ENCODE measurements at places on chromosomes 11 and 22.
A peak's percentile ranks its signal among the peaks of the same experiment; 100 is the strongest.

DNA sequence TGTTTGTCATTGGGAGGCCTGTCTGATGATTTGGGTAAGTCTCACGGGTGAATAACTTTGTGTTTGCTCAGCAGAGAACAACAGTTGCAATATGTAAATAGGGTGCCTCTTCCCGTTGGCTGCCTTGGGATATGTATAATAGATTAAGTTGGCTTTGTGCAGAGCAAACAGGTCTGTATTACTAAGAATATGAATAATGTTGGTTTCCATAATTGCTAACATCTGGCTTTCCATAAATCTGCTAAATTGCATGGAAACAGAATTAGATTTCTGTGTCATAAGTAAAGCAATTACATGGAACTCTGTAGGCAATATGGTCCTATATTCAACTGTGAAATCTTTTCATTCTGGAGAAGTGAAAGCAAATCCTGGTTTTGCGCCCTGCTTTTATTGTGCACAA is 636.0 kb upstream of the ANO5 start:
- DNase-seq = no peak

DNA sequence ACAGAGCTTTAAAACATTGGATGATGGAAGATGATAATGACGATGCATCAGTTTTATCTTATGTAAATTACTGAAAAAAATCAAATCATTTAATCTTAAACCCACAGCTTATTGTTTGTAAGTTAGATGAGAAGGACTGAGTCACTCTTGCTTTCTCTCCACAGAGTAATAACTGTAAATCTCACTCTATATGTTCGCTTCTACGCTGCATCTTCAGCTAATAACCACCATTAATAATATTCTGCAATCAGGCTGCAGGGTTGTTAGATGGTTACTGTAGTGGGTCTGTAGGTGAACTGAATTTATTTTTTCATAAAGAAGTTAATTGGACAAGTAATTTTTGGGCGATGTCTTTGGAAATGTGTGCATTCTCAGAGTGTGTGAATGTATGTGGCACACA is 260.0 kb downstream of the FAT3 start:
- DNase-seq = no peak

DNA sequence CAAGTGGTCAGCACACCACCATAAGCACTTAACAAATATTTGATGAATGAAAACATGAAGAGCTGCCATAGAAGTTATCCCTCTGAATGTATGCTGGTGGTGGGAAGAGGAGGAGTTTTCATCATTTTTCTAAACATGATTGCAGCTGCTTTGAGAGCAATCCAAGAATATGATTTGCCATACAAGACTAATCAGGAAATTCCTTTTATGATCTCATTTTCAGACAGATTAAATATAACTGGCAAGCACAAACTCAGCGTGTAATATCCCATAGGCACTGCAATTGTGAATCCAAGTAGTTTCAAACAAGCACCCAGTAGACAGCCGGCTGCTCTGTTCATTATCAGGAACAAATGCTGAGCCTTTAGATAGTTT is 505.7 kb upstream of the LUZP2 start:
- no peak for DNase-seq

DNA sequence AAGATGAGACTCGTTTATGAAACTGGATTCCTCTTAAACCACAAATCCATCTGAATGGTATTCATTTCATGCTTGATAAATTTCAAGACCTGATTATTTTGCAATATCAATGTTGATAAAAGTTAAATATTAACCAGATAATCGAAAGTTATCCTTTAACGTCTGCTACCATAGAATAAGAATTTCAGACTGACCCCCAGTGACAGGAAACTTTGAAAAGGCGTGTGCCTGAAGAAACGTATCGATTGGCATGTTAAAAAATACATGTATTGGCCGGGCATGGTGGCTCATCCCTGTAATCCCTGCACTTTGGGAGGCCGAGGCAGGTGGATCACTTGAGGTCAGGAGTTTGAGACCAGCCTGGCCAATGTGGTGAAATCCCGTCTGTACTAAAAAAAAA is 13.9 kb downstream of the SCGB1A1 start:
- DNase-seq = no peak

DNA sequence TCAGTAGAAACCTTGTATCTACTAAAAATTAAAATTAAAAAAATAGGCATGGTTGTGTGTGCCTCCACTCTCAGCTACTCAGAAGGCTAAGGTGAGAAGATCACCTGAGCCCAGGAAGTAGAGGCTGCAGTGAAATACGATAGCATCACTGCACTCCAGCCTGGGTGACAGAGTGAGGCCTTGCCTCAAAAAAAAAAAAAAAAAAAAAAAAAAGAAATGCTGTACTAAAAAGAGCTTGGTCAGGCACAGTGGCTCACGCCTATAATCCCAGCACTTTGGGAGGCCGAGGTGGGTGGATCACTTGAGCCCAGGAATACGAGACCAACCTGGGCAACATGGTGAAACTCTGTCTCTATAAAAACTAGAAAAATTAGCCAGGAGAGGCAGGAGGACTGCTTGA is 36.5 kb downstream of the SBF2 start:
- no peak for DNase-seq

GRCh38 chr11:42234451-42234951 is 775.0 kb upstream of the LRRC4C start:
- no peak for DNase-seq

GRCh38 chr11:7251836-7252682 is at the start of gene SYT9:
TSS of gene SYT9 (plus strand) at chr11:7251904. CDS start at chr11:7252187, 283 bp downstream.
- peak; percentile 33 for DNase-seq

- no peak for DNase-seq
Observed at GRCh38 chr22:27662359-27663301, 138.9 kb downstream of the MN1 start.

- peak; percentile 29 for DNase-seq
Observed at GRCh38 chr11:121311373-121311772, 18.8 kb downstream of the SC5D start.

- DNase-seq = no peak
Observed at GRCh38 chr11:85626496-85626895, 648 bp downstream of the DLG2 start.

DNA sequence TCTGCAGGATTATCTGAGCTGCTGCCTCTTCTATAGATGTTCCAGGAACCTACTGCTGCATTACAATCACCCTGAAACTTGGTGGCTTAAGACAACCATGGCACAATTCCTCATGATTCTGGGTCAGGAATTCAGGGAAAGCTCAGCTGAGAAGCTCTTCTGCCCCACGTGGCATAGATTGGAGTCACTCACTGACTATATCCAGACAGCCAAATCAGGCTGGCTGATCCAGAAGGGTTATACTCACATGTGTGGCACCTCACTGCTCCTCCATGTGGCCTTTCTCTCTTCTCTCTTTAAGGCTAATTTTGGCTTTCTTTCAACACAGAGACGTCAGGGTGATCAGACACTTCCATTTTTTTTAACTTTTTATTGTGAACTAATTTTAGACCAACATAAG is 125.5 kb downstream of the BBOX1 start:
- no peak for DNase-seq

DNA sequence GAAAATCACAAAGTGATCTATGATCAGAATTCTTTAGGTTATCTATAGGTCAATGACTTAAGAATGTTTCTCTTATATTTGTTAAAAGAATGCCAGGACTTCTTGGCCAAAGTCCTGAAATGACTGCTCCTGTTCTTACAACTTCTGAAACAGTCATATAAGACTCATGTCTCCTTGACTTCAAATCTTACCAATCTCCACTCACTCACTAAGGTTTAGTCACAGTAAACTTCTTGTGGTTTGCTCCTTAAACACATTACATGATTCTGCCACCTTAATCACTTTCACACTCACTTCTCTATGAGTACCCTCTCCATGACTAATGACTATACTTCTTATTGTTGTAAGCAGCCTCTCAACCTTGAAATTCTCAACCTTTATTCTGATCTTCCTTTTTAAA is 648.7 kb upstream of the CCDC179 start:
- DNase-seq = no peak

DNA sequence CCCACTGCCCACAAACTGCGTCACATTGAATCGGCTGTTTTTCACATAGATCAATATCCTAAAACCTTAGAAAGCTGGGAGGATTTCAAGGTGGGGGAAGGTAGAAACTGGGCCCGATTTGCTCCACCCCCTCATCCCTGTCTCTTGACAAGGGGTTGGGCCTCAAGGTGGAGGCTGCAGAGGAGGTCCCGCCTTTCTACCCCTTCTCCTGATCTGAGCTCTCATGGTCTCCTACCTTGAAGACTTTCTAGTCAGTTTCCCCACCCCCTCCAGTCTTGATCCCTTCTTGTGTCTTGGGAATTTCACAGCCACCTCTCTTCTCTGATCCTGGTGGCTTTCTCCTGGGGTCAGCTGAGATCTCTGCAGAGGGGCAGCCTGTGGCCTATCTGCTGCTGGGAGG is 4.5 kb upstream of the STARD10 start:
- DNase-seq = no peak

GRCh38 chr11:58771458-58771855 is 39.7 kb upstream of the GLYAT start:
- DNase-seq = no peak

DNA sequence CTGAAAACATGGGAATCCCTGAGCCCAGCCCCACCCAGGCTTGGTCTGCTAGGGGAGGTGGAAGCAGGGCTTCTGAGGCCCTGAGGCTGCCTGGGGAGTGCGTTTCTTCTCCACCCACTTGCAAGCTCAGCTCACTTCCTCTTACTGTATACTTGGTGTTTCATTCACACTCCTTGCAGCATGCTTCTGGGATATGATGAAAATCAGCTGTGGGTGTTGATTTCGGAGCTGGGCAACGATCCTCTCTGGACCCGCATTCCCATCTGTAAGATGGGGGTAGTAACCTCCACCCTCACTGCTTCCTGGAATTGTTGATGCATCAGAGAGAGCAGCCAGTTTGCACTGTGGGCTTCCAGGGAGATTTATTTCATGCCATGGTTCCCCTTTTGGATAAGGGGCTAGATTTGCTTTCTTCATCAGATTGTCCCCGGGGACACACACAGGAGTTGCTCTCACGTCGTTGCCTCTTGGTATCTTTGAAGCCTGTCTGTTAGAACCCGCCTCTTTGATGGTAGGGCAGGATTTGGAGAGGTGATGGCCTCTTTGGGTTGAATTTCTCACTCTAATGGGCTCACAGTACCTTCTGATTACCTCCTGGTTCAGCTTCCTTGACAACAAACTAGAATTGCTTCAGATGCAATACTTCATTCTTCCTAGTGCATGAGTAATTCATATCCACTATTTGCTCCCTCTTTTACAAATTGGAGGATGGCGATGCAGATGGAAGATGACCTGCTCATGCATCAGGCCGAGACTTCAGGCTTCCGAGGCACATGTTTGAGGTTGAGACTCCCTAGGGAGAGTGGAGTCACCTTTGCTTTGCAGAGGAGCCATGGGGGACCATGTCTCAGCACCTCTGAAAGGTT is 40.4 kb downstream of the BCR start:
- peak; percentile 12 for DNase-seq

DNA sequence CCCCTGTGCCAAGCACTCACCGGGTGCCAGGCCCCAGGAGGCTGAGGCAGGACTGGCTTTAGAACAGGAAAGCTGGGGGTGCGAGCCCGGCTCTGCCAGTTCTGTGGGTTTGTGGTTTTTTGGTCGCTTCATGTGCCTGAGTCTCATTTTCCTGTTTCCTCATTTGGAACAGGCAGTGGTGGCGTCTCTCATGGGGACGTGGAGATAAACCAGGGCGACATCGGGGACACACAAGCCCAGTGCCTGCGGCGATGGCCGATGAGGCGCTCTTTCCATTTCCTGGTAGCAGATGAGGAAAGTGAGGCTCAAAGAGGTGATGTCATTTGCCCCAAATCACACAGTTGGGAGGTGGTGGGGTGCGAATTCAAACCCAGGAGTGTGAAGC is 20.8 kb upstream of the CHKA start:
- peak; percentile 70 for DNase-seq

DNA sequence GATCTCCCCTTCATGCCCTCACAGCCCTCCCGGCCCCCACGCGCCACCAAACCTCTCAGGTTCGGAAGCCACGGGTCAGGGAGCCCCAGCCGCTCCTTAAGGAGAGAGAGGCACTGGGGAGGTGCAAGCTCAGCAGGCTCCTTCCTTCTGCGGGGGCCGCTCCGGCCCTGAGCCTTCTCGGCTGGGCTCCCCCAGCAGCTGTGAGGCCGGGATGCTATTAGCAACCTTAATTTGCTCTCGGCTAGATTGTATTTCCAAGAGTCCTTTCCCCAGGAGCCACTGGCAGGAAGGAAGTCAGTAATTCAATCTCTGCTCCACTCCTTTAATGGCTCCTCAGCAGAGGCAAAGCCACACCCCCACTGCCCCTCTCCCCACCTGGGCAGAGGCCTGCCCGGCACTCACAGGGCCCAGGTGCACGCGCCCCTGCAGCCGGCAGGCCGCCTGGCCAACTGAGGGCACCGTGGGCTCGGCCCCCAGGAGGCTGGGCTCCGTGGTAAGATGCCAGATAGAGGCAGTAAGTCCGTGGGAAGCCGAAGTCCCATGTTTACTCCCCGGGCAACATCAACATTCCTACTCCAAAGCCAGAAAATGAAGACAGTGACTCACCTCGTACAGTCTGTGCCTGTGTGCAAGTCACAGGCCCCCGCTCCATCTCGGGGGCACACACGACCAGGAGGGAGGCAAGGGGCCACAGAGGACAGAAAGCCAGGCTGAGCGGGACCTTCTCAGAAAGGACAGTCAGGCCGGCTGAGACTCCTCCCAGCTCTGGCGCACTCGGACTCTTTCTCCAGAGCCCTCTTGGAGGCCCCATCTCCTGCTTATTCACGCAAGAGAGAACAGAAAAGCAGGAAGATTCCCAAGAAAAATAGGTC is 5.2 kb downstream of the IGSF9B start:
- no peak for DNase-seq

DNA sequence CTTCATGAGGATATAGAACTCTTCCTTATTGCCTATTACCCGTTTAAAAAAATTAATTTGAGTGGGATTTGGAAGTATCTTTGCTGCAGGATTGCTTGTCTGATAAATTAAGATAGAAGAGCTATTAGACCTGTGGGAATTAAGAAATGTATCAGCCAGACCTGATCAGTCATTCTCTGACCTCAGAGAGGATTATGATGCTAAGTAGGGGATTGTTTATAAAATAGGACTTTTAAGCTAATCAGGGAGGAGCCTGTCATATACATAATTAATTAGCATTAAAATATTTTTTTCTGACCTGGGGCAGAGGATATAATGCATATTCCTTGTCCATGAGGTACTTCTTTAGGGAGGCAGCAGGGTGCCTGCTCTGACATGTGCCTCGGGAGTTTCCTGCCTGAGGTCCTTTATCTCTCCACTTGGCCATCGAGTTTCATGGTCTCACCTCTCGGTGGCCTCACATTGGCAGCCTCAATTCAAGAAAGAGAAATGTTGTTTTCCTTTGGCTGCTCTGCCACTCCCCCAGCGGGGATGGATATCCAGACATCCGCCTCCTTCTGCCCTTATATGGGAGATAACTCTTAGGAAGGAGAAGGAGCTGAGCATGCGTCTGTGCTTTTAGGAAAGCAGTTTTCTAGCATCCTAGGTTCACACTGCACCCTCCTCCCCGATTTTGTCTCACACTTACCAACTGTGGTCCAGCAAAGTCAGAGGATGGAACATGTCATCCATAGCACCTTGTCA is 41.1 kb downstream of the DIXDC1 start:
- no peak for DNase-seq

GRCh38 chr11:75547617-75548058 is 14.4 kb upstream of the SERPINH1 start:
- no peak for DNase-seq

All from T-helper 2 cell treated with Interferon-gamma antibody and Interleukin-4, amounts not matched to agents 5 μg/mL and 100 μg/mL, for 36 hours (primary cell).